ENCODE measurements at places on chromosomes 2 and 18.
A peak's percentile ranks its signal among the peaks of the same experiment; 100 is the strongest.

GRCh38 chr18:61975526-61976326 is 82.9 kb upstream of the RNF152 start:
- no peak for DNase-seq

- DNase-seq = no peak
These were observed 75.3 kb upstream of the PNPT1 start for GRCh38 chr2:55768991-55769390.

DNA sequence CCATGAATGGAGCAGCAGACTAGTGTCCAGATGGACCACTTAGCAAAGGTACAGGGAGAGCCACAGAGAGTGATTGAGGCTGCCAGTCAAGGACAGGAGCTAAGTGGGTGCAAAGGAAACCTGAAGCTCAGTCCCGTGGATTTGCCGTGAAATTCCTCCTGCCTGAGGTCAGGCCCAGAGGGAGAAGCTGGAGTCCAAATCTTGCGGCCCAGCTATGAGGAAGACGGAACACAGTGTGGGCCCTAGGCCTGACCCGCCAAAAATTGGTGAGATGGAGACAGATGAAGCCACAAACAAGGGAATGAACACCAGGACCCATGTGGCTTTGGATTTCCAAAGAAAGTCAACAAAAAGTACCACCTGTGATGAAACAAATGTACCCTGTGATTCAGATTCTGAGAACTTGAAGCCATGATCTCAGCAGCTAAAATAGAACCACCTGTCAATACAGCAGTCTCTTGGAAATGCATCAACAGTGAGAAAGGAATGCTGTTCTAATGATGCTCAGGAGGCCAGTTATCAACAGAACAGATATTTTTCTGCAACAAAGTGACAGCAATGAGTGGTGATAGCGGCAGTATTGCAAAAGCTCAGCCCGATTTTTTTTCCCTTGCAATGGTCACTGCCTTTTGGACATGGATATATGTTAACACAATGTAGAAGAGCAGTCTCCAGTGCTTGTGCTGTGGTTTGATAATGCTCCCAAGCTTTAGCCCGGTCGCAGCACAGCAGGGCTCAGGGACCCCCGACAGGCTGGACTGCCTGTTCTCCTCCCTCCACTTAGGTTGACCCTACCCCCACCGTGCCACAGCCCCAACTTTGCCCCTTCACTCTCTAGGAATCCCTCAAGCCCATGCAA is 10.7 kb downstream of the COL6A3 start:
- DNase-seq = no peak

GRCh38 chr2:239689985-239690384 is 289.2 kb upstream of the HDAC4 start:
- no peak for DNase-seq

DNA sequence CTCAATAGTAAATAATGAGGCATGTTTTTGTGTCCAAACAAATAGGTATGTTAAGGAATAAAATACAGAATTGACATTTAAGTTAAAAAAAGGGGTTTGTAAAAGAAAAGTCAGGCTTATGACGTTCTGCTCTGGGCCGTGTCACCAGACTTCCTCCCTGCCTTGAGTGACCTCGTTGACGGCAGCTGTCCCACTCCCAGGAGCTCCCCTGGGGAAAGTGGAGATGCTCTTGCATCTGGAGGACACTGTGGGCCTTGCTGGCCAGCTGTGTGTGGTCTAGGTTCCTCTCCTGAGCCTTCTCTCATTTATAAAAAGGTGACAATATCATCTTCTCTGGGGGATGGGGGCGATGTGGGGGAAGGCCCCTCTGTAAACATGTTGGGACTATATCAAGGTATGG is 196.2 kb downstream of the CLIP4 start:
- no peak for DNase-seq

GRCh38 chr2:19122220-19122619 is 236.2 kb downstream of the OSR1 start:
- DNase-seq = no peak

- DNase-seq = peak; percentile 89
These were observed 94.3 kb upstream of the ITGB6 start for GRCh38 chr2:160294339-160294803.

GRCh38 chr2:23312996-23313606 is 71.9 kb upstream of the KLHL29 start:
- no peak for DNase-seq

- DNase-seq = no peak
These were observed 281.5 kb downstream of the AFF3 start for GRCh38 chr2:99860720-99861375.

GRCh38 chr2:69081757-69082156 is 68.8 kb downstream of the ANTXR1 start:
- no peak for DNase-seq

DNA sequence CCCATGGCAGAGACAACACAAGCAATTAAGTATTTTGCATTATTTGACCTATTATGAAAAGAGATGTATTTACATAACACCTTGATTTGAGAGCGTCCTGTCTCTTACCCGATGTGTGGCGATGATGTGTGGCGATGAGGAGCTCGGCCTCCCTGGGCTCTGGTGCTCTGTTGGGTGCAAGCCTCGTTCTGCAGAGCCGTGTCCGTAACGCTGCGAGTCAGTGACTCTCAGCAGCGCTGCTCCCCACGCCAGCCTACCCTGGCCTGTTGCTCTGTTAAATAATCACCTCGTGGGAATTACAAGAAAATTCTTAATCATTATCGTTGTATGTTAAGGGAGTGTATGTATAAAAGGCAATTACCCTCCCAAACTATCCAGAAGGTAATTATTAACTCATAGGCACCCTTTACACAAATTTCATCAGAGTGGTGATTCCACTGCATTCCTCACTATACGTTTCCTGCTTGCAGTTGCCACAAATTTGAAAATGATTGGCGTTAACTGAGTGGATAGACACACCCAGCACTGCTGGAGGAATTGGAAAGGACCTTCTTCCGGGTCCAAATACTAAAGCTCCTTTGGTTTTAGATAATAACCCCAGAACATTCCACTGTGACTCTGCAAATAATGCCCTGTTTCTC is 52.0 kb upstream of the NFATC1 start:
- no peak for DNase-seq

- DNase-seq = no peak
These were observed 33.5 kb downstream of the EPB41L3 start for GRCh38 chr18:5510135-5510846.

DNA sequence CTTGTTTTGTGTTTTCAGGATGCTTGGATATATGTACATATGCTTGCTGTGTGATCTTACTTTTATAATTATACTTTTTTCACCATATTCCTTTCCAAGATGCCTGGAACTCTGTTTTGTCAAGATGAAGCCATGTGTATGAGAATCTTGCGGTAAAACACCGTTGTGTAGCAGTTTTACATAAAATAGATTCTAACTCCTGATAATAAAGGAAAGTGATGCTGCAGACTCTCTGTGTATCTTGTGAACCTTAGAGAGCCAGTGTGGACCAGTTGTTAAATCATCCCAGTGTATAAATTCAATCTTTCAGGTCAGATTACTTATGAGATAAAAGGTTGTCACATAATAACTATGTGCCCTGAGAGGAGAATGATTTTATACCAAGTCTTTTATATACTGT is 12.5 kb upstream of the ITGA4 start:
- DNase-seq = no peak

- DNase-seq = no peak
These were observed 220.1 kb downstream of the IRS1 start for GRCh38 chr2:226579519-226579918.

DNA sequence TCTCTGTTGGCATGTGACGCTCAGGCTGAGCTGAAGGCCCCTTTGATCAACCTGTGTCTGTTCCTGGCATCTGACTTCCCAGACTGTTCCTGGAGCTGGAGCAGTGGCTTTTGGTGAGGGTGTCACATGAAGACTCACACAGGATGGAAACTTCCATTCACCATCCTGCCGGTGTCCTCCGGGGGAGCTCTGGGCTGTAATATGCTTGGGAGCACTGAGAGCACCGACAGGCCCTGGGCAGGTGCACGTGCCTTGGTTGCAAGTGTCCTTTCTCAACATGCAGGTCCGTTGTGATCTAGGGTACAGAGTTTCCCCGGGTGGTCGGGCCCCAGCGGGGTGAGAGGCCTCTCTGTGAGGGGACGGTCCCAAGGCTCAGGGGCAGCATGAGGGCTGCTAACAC is 24.8 kb upstream of the GBX2 start:
- DNase-seq = no peak

GRCh38 chr2:142721015-142721414 is 156.4 kb upstream of the KYNU start:
- DNase-seq = no peak

- no peak for DNase-seq
These were observed 344.9 kb downstream of the TSN start for GRCh38 chr2:122100346-122100745.

DNA sequence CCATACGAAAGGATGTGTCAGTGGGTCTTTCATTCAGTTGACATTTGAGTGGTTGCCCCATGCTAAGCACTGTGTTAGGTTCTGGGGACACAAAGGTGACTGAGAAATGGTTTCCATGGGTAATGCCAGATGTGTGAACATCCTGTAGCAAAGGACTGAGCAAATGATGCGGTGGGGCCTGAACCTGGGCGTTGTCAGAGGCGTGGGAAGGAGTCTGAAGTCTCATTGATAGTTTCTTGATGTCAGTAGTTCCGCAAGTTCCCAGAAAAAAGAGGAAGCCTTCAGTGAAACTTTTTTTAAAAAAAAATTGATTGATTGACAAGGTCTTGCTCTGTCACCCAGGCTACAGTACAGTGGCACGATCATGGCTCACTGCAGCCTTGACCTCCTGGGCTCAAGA is 56.9 kb downstream of the LIMS1 start:
- DNase-seq = no peak

GRCh38 chr2:188975497-188976102 is 1.4 kb downstream of the COL3A1 start:
- DNase-seq = no peak

GRCh38 chr18:8856769-8857393 is 151.5 kb downstream of the MTCL1 start:
- DNase-seq = no peak
